Karpas-422 (cell line): ENCODE measurements at places on chromosomes 5 and 9. TPM values are rescaled to one million over a fixed set of nuclear protein-coding genes. Genes with fewer than 3 reads are reported as not detected.

DNA sequence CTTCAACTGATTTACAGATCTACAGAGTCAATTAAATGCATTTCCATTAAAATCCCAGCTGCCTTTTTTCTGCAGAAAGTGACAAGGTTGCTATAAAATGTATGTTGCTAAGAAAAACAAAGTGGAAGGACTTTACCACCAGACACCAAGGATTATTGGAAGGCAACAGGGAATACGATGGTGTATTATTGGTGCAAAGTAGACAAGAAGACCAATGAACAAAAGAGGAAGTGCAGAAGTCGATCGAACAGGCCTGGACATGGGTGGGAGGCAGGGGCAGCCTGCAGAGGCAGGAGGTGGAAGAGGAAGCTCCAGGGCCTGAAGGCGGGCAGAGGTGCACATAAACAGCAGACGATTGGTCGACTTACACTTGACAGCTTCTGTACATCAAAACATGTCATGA is 10.6 kb upstream of the SLC6A19 start:
- H3K4me1 ChIP-seq, result no peaks in the 10 kb centered on the region
- no peak overlapping the region for H3K27ac ChIP-seq
- no peaks in the 10 kb centered on the region for H3K27me3 ChIP-seq
- no peaks in the 10 kb centered on the region for H3K36me3 ChIP-seq
- no peak overlapping the region for H3K4me3 ChIP-seq

The UGT3A1 gene
- total RNA-seq, result not detected in 2 replicates

GRCh38 chr5:39968381-39968780 is 543.6 kb upstream of the DAB2 start:
- H3K27ac ChIP-seq, result no peak overlapping the region
- no peak for DNase-seq
- no peak overlapping the region for H3K4me3 ChIP-seq
- no peaks in the 10 kb centered on the region for H3K36me3 ChIP-seq
- no peaks in the 10 kb centered on the region for H3K4me1 ChIP-seq
- H3K27me3 ChIP-seq, result no peaks in the 10 kb centered on the region

DNA sequence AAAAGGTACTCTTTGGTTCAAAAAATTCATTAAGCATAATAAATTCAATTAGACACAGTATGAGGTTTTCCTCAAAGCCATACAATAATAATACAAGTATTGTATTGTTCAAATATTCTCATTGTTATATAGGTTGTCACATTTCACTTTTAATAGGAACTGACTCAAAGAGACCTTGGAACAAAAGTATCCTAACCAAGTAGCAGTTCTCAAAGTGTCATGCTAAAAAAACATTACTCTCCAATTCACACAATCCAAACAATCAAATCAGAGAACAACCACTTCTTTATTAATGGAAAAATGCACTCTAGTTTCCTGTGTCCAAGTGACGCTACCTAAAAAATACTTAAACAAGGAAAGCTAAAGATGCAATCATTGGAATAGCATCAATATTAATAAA is 115.4 kb downstream of the DENND1A start:
- no peak for DNase-seq
- H3K27ac ChIP-seq, result no peak overlapping the region
- no peaks in the 10 kb centered on the region for H3K27me3 ChIP-seq
- H3K4me1 ChIP-seq, result peaks cover 4% of the 10 kb centered on the region; the same call in 1 of the 2 replicates
- no peak overlapping the region for H3K4me3 ChIP-seq

The ZDHHC11 gene
- total RNA-seq, result 10.8 and 15.7 TPM in 2 replicates

GRCh38 chr5:571791-572190 is 40.3 kb upstream of the CEP72 start:
- H3K4me3 ChIP-seq, result no peak overlapping the region
- no peaks in the 10 kb centered on the region for H3K36me3 ChIP-seq
- H3K27ac ChIP-seq, result no peak overlapping the region
- peaks cover 3% of the 10 kb centered on the region for H3K4me1 ChIP-seq

DNA sequence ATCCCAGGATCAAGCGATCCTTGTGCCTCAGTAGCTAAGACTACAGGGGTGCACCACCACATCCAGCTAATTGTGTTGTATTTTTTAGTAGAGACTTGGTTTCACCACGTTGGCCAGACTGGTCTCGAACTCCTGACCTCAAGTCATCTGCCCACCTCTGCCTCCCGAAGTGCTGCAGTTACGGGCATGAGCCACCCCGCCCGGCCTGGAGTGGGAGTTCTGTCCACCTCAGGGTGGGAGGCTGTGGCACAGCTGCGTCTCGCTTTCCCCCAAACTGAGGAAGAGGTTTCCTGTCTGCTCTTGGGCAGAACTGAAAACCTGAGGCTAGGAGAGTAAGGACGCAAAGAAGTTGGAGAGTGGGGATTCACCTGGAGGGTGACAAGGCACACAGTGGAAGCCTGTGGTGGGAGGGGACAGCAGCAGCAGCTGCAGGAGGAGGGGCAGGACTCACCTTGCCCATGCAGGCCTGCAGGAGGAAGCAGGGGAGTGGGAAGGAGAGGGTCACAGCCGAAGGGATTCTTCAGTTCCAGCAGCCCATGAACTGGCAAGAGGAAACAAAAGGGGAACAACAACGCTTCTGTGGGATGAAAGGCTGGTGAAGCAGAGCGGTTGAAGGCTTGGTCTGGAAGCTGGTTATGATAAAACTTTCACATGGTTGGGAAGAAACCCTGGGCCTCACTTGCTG is 181.4 kb downstream of the GAS1 start:
- no peaks in the 10 kb centered on the region for H3K27me3 ChIP-seq
- H3K4me3 ChIP-seq, result no peak overlapping the region
- H3K4me1 ChIP-seq, result no peaks in the 10 kb centered on the region
- no peak overlapping the region for H3K27ac ChIP-seq
- no peaks in the 10 kb centered on the region for H3K36me3 ChIP-seq
- no peak for DNase-seq

DNA sequence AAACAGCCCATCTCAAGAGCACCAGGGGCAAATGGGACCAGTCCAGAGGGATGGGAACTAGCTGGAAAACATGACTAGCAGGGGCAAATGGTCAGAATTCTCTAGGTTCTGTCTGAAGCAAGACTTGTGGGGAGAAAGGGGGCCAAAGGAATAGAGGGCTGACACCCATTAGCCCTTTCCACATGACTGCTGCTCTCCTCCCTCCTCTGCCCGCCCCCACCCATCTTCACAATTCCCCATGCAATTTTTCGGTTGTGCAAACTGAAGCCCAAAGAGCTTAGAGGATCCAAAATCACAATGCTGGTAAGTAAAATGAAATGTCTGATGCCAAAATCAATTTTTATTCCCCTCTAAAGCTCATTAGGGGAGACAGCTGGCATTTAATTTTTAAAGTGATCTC is 207.1 kb downstream of the DCP2 start:
- H3K4me3 ChIP-seq, result no peak overlapping the region
- H3K27ac ChIP-seq, result no peak overlapping the region
- peaks cover 19% of the 10 kb centered on the region for H3K4me1 ChIP-seq
- DNase-seq, result no peak

The IFNB1 gene
- total RNA-seq, result 0.51 TPM in 1 of 2 replicates, not detected in the other

The FOXI1 gene
- 0.07 TPM in 1 of 2 replicates, not detected in the other for total RNA-seq

GRCh38 chr5:18314192-18314778 is 680.0 kb downstream of the TAF11L14 start:
- no peaks in the 10 kb centered on the region for H3K36me3 ChIP-seq
- H3K27ac ChIP-seq, result no peak overlapping the region
- peak; percentile 69 for DNase-seq
- H3K27me3 ChIP-seq, result no peaks in the 10 kb centered on the region
- H3K4me1 ChIP-seq, result no peaks in the 10 kb centered on the region

DNA sequence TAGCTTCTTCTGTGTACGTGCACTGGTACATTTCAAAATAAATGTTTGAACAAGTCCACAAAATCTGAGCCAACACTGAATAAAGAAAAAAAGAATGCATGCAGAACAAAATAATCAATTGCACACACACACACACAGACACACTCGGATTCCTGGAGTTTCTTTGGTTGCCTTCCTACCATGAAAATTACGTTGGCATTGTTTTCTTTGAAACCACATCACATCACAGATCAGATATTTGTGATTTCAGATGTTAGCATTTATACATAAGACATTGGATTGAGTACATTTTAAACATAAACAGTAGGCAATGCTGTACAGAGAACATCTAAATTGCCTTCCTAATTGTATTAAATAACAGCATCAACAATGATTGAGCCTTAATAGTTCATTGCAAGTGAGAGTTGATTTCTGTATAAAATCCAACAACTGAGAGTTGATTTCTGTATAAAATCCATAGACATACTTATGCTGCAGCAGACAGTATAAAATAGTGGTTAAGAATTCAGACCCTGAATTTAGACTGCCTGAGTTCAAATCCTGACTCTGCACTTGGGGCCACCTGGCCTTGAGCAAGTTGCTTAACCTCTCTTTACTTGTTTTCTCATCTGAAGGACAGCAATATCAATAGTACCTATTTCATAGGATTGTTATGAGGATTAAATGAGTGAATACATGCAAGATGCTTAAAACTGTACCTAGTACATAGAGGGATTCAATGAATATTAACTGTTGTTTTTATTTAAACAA is 101.7 kb upstream of the IFNE start:
- H3K36me3 ChIP-seq, result no peaks in the 10 kb centered on the region
- no peak overlapping the region for H3K4me3 ChIP-seq
- no peak overlapping the region for H3K27ac ChIP-seq
- H3K4me1 ChIP-seq, result no peaks in the 10 kb centered on the region
- no peak for DNase-seq
- H3K27me3 ChIP-seq, result no peaks in the 10 kb centered on the region

DNA sequence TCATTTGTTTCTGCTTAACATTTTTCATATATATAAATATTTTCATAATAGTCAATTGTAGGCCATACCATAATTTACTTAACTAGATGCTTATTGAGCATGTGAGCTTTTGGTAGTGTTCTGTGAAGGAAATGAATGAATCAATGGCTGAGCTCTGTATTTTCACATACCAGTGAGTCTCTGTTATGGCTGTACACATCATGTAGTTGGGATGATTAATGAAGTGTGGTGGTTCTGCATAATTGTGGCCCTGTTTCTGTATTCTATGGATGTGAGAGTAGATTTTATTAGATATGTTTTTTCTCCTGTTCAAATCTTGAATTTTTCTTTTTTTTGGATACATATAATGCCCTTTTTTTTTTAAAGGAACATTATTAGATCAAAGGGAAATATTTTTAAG is 56.2 kb downstream of the CTNNA1 start:
- no peak overlapping the region for H3K27ac ChIP-seq
- H3K4me3 ChIP-seq, result no peak overlapping the region
- no peaks in the 10 kb centered on the region for H3K27me3 ChIP-seq

The WHRN gene
- total RNA-seq, result 0.30 and 0.76 TPM in 2 replicates

DNA sequence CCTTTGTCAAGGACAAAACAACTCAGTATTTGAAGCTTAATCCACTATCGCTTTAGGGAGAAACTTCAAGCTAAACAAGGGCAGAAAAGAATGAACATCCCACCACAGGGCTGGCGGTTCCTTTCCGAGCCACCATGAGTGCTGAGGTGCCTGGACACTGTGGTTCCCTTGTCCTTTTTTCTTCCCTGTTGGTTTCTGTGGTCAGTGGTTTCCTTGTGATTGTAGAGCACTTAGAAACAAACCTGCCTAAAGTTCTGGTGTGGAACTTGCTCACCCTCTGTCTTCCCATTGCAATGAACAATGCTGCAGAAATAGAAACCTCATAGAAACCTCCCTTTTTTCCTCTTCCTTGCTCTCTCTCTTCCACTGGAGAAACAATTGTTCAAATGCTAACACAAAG is 79.3 kb upstream of the TBC1D2 start:
- H3K36me3 ChIP-seq, result no peaks in the 10 kb centered on the region
- H3K27ac ChIP-seq, result no peak overlapping the region
- DNase-seq, result no peak
- peaks cover 9% of the 10 kb centered on the region for H3K4me1 ChIP-seq

DNA sequence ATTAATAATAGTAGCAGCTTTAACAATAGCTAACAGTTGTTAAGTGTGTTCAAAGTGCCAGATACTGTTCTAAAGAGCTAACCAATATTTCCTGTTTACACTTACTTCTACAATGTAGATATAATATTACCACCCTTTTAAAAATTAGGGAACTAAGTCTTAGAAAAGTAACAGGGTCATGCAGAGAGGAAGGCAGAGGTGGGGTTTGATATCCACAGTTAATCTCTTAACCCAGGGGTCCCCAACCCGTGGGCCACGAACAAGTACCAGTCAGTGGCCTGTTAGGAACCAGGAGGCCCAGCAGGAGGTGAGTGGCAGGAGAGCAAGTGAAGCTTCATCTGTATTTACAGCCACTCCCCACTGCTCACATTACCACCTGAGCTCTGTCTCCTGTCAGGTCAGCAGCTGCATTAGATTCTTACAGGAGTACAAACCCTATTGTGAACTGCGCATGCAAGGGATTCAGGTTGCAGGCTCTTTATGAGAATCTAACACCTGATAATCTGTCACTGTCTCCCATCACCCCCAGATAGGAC is 89.1 kb downstream of the ACTL7B start:
- H3K27me3 ChIP-seq, result 0 out of 2 replicates have a peak, but pooled peaks cover 3% of the 10 kb centered on the region
- no peaks in the 10 kb centered on the region for H3K36me3 ChIP-seq
- H3K4me3 ChIP-seq, result no peak overlapping the region
- H3K4me1 ChIP-seq, result no peaks in the 10 kb centered on the region
- H3K27ac ChIP-seq, result no peak overlapping the region
- no peak for DNase-seq
